ENCODE measurements at places on chromosomes 12 and 14. TPM values are rescaled to one million over a fixed set of nuclear protein-coding genes. Genes with fewer than 3 reads are reported as not detected.

- no peak for DNase-seq
Observed at GRCh38 chr12:109820816-109821381, 12.3 kb downstream of the TRPV4 start.

DNA sequence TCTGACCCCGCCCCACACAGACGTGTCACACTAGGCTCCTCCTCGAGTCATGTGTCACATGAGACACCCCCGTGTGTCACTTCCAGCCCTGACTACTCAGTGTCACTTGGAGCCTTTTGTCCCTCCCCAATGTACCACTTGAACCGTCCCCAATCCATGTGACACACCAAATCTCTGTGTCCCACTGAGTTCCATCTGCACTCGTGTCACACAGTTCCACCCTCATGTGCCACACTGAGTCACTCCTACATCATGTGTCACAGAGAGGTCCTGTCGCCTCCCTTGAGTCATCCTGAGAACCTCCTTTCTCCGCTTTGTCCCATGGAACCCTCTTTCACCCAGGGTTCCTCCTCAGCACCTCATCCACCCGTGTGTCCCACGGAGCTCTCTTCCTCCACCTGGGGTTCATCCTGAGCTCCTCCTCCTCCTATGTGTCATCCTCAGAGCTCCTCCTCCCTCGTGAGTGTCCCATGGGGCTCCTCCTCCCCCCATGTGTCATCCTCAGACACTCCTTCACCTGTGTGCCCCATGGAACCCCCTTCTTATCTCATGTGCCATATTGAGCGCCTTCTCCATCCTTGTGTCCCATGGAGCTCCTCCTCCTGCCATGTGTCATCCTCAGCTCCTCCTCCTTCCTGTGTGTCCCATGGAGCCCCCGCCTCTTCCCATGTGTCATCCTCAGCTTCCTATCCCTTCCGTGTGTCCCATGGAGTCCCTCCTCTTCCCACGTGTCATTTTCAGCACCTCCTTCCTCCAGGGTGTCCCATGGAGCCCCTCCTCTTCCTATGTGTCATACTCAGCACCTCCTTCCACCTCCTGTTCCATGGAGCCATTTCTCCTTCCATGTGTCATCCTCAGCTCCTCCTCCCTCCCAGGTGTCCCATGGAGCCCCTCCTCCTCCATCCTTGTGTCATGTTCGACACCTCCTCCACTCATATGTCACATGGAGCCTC, 32.0 kb downstream of the RTL1 start:
- DNase-seq: peak; percentile 82

GRCh38 chr12:118946256-118946655, 35.1 kb upstream of the SRRM4 start:
- DNase-seq: no peak

- DNase-seq: peak; percentile 89
Observed at GRCh38 chr12:59149995-59150642, 229.8 kb upstream of the LRIG3 start.

DNA sequence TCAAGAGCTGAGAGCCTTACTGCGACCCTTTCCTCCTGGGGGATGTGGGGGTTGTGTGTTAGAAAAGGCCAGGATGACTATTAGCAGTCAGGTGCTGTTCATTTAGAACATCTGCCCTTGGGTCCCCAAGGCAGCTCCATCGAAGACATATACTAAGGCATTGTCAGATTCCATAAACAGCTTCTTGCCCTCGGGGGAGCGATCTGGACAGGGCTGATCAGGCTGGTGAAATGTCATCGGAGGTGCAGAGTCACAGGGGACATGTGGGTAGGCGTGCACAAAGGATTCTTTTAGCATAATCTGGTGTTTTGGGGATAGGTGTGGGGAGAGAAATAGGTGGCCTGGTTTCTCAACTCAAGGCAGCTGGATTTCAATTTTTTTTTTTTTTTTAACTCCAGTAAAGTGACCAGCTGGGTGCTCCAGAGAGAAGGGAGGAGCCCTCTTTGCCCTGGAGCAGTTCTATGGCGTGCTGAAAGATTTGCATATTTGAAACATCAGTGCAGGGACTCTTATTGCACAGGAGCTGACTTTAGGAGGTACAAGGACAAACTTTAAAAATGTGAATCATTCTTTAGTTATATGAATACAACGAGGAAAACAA, 160.1 kb downstream of the SUDS3 start:
- DNase-seq: no peak

DNA sequence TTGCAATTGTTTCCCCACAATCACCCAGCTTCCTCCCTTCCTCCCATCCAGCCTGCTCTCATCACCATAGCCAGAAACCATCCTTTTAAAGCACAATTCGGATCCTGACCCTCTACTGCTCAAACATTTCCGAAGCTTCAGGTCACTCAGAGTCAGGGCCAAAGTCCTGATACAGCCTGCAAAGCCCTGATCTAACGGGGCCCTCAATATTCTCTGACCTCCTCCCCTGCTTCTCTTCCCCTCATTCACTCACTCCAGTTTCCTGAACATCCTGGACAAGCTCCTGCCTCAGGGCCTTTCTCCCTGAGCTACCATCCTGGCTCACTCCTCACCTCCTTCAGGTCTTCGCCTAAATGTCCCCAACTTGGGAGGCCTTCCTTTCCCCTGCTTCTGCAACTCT, 46.1 kb downstream of the PITPNM2 start:
- no peak for DNase-seq

DNA sequence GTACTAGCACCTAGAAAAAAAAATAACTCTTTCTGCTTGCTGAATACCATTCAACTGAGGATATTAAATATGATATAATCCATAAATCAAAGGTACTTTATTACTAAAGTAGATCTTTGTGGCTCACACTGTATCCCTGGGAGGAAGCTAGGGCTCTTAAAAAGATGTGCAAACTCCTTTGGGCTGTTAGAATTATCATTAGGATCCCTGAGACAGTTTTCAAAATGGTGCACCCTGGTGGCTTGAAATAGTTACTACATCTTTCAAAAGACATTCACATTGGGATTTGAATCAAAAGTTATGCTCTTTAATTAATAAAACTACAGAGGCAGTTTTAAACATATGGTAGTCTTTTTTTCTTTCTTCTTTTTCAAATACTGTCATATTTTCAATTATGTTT, 228.5 kb upstream of the G2E3 start:
- peak; percentile 32 for DNase-seq

DNA sequence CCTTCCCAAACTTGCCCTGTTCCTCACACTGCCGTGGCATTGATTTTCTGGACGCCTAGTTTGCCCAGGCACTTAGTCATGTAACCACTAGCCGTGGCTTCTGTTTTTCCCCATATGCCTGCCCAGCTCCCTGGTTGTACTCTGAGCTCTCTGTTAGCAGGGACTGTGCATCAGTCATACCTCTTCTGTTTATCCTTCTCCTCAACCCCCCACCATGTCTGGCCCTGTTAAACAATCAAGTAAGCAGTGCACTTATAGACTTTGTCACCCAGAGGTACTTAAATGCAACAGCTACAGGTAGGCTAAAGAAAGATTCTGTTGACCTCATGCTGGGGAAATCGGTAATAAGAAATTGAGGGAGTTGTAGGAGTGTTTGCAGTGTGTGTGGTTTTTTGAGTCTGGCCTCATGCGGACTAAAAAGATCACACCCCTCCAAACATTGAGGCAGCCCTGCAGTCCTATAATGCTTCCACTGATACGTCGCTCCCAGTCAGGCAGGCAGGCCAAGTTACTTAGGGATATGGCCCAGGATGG, 17.0 kb downstream of the UBE3B start:
- no peak for DNase-seq

- DNase-seq: no peak
Observed at GRCh38 chr14:56953884-56954283, 143.6 kb upstream of the OTX2 start.

GRCh38 chr14:32202491-32202997, 525 bp downstream of the RNU6-8 start:
- no peak for DNase-seq

DNA sequence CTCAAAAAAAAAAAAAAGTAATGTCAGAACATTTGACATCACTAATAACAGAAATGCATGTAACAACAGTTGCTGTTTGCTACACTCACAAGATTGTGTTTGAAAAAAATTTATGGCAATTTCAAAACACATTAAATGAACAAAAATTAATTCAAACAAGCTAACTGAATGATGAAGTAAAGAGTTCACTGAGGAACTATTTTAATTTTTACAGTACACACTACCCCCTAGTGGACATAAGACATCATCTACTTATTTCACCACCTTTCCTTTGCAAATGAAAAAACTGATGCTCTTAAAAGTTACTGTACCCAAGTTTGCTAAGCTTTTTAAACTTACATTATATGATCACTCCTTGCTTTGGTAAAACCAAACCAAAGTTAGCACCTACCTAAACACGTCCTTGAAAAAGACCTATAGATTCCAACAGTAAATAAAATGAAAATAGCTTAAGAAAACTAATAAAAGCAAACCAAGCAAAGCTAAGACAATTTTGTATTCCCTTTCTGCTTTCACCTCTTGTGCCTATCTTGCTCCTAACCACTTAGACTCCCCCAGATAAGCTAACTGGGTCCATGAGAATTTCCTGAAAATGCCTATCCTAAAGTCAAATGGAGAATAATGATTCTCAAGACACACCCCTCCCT, 22.2 kb downstream of the UBE2N start:
- peak; percentile 75 for DNase-seq

TMBIM4 gene
- total RNA-seq: 184 TPM

KLRD1 gene
- 0.11 TPM for total RNA-seq

SLC17A8 gene
- not detected for total RNA-seq

Data from GM23248 (cell line).